ENCODE measurements at places on chromosomes 7 and 10. TPM values are rescaled to one million over a fixed set of nuclear protein-coding genes. Genes with fewer than 3 reads are reported as not detected.

DNA sequence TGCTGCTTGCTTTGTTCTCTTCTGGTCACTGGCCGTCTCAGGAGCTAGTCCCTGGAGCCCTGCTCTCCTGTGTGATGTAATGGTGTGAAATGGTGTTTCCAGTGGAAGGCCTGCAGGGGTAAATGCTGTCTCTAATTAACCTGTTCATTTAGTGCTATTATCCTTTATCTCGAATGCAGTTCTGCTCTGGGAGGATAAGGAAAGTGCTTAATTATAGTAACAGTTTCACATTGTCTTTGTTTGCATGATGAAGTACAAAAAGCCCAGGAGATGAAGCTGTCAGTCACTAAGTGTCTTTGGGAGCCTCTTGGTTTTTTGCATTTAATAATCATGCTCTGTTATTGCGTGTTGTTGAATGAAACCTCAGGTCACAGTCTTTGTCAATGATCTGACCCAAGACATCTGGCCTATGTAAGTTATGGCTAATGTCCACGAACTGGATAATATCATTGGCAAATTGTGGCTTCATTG is 755.3 kb upstream of the GALNT17 start:
- H3K27ac ChIP-seq = no peak overlapping the region
- H3K4me3 ChIP-seq = no peak overlapping the region
- no peaks in the 10 kb centered on the region for H3K27me3 ChIP-seq
- no peaks in the 10 kb centered on the region for H3K4me1 ChIP-seq
- DNase-seq = no peak

DNA sequence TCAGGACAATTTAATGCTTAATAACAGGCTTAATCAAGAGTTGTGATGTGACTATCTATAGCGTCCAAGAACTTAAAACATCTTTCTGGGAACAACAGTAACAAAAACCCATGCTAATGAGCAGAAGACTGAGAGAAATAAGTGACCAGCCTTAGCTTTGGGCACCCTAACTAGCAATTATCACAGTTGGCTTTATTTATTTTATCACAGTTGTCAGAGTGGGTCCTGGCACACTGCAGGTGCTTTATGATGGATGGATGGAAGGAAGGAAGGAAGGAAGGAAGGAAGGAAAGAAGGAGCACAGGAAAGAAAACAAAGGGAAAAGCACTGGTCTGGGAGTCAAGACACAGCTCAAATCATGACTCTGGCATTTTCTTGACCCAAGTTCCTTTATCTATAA is 181.1 kb downstream of the SKAP2 start:
- no peaks in the 10 kb centered on the region for H3K36me3 ChIP-seq
- H3K4me3 ChIP-seq = no peak overlapping the region
- no peaks in the 10 kb centered on the region for H3K27me3 ChIP-seq
- no peak overlapping the region for H3K27ac ChIP-seq
- no peak for DNase-seq

DNA sequence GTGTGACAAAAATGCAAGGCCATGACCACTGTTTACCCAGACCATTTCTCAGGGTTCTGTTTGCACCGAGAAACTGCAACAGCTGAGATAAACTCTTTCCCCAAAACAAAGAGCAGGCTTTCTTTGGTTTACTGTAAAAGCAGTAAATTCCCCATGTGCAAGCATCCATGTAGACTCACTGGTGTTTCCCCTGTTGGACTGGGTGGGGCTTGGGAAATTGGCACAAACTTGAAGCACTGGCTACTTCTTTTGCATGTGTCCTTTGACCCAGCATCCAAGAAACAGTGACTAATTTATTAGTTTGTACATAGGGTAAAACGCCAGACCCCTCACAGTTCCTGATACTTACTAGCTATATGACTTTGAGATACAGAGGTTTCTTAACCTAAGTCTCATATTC is 12.3 kb downstream of the IQUB start:
- H3K27ac ChIP-seq = no peak overlapping the region
- H3K4me1 ChIP-seq = no peaks in the 10 kb centered on the region
- H3K27me3 ChIP-seq = no peaks in the 10 kb centered on the region
- DNase-seq = no peak
- no peak overlapping the region for H3K4me3 ChIP-seq

- H3K4me3 ChIP-seq = no peak overlapping the region
- DNase-seq = no peak
- no peaks in the 10 kb centered on the region for H3K27me3 ChIP-seq
- no peak overlapping the region for H3K27ac ChIP-seq
Observed at GRCh38 chr10:91444211-91445182, 34.4 kb downstream of the HECTD2 start.

DNA sequence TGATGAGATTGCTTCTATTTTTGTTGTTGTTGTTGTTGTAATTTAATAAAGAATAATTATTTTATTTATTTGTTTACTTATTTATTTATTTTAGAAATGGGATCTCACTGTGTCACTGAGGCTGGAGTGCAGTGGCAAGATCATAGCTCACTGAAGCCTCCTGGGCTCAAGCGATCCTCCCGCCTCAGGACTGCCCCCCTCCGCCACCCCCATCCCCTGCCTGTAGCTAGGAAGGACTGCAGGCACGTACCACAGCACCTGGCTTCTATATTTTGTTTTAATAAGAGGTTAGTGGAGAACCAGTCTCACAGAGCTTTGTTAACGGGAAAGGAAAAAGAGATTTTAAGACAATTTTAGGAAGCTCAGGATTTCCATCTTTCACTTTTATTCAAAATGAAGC is 19.5 kb upstream of the SMC3 start:
- no peaks in the 10 kb centered on the region for H3K36me3 ChIP-seq
- no peak overlapping the region for H3K4me3 ChIP-seq
- no peak for DNase-seq
- H3K4me1 ChIP-seq = no peaks in the 10 kb centered on the region
- no peak overlapping the region for H3K27ac ChIP-seq

GRCh38 chr7:134854816-134855215 is 75.4 kb downstream of the CALD1 start:
- DNase-seq = no peak
- no peaks in the 10 kb centered on the region for H3K27me3 ChIP-seq
- H3K27ac ChIP-seq = no peak overlapping the region
- H3K4me1 ChIP-seq = no peaks in the 10 kb centered on the region

GRCh38 chr10:91090761-91091529 is 129.5 kb upstream of the PCGF5 start:
- H3K27ac ChIP-seq = no peak overlapping the region
- H3K36me3 ChIP-seq = no peaks in the 10 kb centered on the region
- DNase-seq = no peak
- H3K4me1 ChIP-seq = no peaks in the 10 kb centered on the region
- no peak overlapping the region for H3K4me3 ChIP-seq
- no peaks in the 10 kb centered on the region for H3K27me3 ChIP-seq

- H3K4me3 ChIP-seq = no peak overlapping the region
- H3K27me3 ChIP-seq = no peaks in the 10 kb centered on the region
- H3K27ac ChIP-seq = no peak overlapping the region
- DNase-seq = no peak
- no peaks in the 10 kb centered on the region for H3K36me3 ChIP-seq
Observed at GRCh38 chr7:50528266-50529092, 36.7 kb downstream of the DDC start.

DNA sequence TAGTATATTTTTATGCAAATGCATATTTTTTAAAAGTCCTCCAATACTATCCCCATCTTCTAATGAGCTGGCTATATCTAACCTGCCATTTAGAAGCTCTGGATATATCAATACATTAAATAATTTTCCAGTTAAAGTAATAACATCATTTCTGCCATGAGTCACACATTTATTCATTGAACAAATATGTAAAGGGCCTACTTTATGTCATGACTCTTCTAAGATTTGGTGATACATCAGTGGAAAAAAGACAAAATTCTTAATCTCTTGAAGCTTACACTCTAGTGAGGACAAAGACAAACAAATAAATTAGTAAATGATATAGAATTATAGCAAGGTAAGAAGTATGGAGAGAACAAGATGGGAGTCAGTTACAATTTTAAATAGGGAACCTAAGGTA is 716.8 kb upstream of the LRRTM3 start:
- no peak for DNase-seq
- no peak overlapping the region for H3K27ac ChIP-seq
- H3K4me3 ChIP-seq = no peak overlapping the region
- H3K36me3 ChIP-seq = no peaks in the 10 kb centered on the region

DNA sequence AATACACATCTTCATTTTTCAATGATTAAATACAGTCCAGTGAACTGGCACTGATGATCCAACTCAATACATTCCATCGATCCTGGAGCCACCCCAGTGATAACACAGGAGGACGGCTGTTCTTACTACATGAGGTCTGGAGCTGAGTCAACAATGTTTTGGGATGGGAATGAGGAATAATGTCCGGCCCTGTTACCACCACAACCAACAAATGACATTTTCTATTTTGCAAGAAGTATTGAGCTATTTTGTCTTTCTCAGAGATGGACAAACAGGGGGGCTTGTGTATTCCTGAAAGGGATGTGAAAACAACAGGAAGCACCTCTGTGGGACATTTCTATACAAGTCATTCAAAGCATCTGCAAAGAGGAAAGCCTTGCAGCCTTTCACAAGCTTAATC is 249.2 kb downstream of the PARD3 start:
- H3K27ac ChIP-seq = no peak overlapping the region
- no peaks in the 10 kb centered on the region for H3K36me3 ChIP-seq
- no peak for DNase-seq
- H3K4me3 ChIP-seq = no peak overlapping the region
- no peaks in the 10 kb centered on the region for H3K4me1 ChIP-seq

GRCh38 chr7:114944745-114945625 is 23.1 kb downstream of the MDFIC start:
- no peak for DNase-seq
- H3K27me3 ChIP-seq = no peaks in the 10 kb centered on the region
- H3K27ac ChIP-seq = no peak overlapping the region
- H3K4me1 ChIP-seq = no peaks in the 10 kb centered on the region

DNA sequence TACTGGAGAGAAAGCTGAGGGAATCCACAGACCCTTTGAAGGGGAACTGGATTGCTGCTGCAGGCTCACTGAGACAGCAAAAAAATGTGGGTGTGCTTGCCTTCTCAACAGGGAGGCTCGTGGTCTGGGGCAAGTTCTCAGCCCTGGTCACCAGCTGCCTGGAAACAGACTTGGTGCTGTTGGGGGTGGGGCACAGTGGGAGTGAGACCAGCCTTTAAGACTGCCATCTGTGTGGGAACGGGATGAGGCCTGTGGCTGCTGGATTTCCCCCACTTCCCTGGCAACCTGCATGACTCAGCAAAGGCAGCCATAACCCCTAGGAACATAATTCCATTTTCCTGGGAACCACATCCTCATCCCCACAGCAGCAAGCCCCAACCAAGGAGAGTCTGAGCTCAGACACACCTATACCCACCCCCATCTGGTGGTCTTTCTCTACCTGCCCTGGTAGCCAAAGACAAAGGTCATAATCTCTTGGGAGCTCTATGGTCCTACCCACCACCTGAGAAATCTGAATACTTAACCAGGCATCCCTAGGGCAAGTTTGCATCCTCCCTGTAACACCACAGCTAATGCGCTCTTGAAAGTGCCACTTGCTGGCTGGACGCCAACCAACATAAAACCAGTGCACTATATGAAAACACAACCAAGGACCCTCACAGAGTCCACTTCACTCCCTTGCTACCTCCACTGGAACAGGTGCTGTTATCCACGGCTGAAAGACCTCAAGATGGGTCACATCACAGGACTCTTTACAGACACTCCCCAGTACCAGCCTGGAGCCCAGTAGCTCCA is 45.0 kb upstream of the TFEC start:
- H3K4me1 ChIP-seq = no peaks in the 10 kb centered on the region
- no peak overlapping the region for H3K27ac ChIP-seq

DNA sequence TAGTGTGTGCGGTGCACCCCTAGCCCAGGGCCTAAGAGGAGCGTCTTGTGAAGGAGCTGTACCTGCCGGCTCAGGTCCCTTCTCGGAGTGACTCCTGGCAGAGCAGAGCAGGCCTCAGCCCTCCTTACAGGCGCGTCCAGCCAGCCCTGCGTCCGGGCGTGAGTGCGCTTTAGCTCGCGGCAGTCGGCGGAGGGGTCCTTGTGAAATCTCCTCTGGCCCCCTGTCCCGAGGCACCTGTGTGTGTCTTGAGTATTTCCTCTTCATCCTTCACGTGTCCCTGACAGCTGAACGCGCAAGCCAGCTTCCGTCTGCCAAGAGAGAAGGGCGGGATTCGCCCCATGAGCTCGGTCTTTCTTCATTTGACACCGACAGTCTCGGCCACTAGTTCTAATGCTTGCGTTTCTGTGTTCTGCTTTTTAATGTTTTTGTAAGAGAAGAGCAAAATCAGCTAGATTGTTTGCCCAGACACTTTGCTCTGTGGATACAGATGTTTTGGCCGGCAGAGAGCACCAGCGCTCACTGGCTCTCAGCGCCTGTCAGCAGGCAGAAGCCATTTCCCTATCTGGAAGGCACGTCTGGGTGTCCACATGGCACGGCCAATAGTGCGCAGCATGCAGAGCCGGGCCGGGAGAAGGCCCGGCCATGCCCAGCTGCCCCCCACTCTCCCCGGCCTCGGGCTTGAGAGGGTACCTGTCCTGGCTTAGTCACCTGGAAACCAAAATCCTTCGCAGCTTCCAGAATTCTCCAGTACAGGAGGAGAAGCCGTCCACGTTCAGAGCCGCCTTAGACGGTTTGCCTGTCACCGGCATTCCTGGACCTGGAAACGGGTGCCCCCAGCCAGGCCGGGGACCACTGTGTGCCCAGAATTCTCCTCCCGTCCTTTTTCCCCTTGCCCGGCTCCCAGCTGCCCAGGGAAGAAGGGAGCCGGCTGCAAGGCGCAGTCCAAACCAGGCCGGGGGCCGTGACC is 7.0 kb downstream of the GET4 start:
- peak overlapping the region; percentile 23 for H3K27ac ChIP-seq
- no peak overlapping the region for H3K4me3 ChIP-seq
- DNase-seq = no peak
- peaks cover 51% of the 10 kb centered on the region for H3K4me1 ChIP-seq
- H3K27me3 ChIP-seq = no peaks in the 10 kb centered on the region

DNA sequence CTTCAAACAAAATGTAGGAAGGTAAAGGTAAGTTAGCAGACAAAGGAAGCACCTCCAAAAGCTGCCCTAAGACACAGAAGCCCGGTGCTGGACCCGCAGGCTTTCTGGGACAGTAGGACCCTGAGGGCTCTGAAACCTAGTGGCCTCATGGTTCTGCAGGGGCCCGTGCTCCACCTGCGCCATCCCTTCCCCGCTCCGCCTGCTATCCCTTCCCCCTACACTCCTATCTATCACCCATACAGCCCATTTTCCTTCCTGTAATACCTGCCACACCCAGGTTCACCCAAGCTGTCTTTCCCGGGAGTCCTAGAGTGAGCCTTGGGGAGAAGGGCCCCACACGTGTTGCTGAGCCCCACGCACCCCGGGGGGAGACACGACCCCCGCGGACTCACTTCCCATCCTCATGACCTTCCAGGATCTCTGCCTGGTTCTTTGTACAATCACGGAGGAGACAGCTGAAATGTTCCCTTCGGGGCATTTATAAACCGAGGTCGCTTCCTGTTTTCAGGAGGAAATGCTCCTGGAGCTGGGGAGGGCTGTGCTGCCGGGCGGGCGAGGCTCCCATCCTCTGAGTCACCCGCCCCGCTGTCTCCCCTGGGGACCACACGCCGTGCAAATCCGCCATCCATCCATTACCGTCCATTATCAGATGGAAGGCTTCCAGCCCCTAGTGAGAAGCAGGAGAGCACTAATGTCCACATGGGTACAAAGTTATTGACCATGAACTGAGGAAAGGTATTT is 251.7 kb upstream of the PITRM1 start:
- no peak overlapping the region for H3K4me3 ChIP-seq
- no peaks in the 10 kb centered on the region for H3K27me3 ChIP-seq
- H3K27ac ChIP-seq = no peak overlapping the region
- DNase-seq = no peak
- H3K4me1 ChIP-seq = no peaks in the 10 kb centered on the region

Gene IL6
- 1.7 TPM for total RNA-seq

Gene NKX2-3
- 0.43 TPM for total RNA-seq

Gene SGCE
- total RNA-seq = 13.8 TPM

Gene CALN1
- 0.39 TPM for total RNA-seq

Gene ATRNL1
- total RNA-seq = 4.7 TPM

Gene MKLN1
- total RNA-seq = 20.5 TPM

Data from pancreas (tissue), 10 donors.